Thoracic aorta endothelial cell (primary cell): ENCODE measurements at places on chromosomes 2 and 18. TPM values are rescaled to one million over a fixed set of nuclear protein-coding genes. Genes with fewer than 3 reads are reported as not detected.

The CBLN2 gene
- 0.07 and 0.27 TPM in 2 replicates for total RNA-seq

The IL36A gene
- not detected in 2 replicates for total RNA-seq

The HJURP gene
- 42.0 and 56.3 TPM in 2 replicates for total RNA-seq

The GDF7 gene
- total RNA-seq: 2.5 and 9.5 TPM in 2 replicates

The LHCGR gene
- total RNA-seq: not detected in 2 replicates

The DSG4 gene
- total RNA-seq: not detected in 2 replicates
